ENCODE measurements at places on chromosomes 3 and 15.

DNA sequence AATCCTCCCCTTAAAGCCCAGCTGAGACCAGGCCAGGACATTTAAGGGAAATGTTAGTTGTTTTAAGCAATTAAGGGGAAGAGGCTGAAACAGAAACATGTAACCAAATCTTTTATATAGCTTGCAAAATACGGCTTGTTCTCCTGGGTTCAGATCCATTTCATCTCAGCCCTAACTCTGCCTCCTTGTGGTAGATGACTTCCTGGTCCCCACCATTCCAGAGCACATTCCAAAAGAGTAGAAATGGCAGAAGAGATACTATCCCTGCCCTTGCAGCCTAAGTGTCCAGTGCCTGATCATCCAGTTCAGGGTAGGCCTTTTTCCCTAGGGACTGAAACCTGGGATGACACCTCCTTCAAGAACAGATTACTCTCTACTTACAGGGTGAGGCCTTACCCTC, 266.2 kb upstream of the VEPH1 start:
- DNase-seq, result no peak

- DNase-seq, result no peak
Observed at GRCh38 chr3:13776253-13777050, 103.4 kb downstream of the WNT7A start.

DNA sequence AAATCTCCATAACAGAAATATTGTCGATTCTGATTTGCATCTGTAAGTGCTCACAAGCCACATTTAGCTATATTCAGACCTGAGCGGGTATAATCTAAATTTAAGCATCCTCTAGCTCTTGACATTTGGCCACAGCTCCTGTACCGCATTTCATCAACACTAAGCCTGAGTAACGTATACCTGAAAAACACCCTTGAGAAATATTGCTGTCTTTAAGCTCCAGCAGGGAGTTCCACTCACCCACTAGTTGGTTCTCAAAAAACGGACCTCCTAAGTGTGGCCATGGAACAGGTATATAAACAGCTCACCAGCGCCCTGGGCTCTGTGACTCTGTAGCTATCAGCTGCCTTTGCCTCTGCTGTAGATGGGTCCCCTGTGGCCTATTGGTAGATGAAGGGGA, 80.7 kb downstream of the ABI3BP start:
- no peak for DNase-seq

- no peak for DNase-seq
Observed at GRCh38 chr15:66025015-66025452, 155.7 kb downstream of the RAB11A start.

DNA sequence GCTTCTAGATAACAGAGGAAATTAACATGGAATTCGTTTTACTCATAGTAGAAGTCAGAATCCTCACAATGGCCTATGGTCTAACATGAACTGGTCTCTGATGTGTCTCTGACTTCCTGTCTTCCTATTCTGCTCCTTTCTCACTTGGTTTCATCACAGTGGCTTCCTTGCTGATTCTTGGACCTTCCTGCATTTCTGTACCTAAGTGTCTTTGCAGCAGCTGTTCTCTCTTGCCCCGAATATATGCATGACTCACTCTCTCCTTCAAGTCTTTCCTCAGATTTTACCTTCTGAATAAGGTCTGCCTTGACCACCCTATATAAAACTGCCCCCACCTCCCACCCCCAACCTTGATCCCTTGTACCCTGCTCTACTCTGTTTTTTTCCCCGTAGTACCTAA, 14.1 kb downstream of the ARL13B start:
- no peak for DNase-seq

- DNase-seq, result peak; percentile 64
Observed at GRCh38 chr15:58307313-58307961, 124.4 kb upstream of the LIPC start.

DNA sequence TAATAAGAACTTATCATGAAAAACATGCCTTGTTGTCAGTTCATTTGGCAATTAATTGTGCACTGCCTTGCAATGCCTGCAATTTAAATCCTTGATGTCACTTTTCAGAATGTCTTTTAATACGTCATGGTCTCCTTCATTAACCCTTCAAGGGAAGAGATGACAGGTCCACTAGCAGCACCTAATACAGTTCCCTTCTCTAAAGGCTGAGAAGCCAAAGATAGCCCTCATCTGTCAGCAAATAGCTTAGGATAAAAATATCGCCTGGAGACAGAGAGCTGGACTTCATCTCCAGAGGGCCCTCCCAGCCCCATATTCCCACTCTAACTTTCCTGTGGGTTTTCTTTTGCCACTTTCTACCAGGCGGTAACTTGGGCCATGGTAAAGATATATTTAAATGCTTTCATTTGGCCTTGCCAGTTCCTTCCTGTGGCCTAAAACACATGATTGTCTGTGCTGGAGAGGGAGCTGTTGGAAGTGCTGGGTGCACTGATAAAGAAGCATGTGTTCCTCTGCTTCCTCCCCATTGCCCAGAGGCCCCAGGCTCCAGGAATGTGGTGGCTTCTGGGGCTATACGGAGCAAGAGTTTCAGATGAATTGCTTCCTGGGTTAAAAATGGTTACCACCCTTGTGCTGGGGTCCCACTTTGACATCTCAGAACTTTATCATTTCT, 76.3 kb upstream of the UMPS start:
- DNase-seq, result no peak

GRCh38 chr3:32487781-32488473, 14.7 kb downstream of the CMTM6 start:
- no peak for DNase-seq

DNA sequence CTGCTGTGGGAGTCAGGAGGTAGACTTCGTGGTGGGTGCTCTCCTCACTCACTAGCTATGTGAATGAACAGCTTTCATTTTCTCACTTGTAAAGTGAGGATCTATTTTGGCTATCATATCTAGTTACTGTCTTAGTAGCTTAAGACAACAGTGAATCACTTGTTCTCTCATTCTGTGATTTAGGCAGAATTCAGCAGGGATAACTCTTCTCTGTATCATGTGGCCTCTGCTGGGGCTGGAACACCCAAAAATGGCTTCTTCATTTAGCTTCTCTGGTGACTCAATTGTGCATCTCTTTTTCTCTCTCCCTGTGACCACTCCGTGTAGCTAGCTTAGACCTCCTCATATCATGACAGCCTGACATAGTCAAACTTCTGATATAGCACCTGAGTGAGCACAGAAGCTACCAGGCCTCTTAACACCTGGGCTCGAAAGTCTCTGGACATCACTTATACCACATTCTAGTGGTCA, 68.4 kb downstream of the BFSP2 start:
- no peak for DNase-seq

DNA sequence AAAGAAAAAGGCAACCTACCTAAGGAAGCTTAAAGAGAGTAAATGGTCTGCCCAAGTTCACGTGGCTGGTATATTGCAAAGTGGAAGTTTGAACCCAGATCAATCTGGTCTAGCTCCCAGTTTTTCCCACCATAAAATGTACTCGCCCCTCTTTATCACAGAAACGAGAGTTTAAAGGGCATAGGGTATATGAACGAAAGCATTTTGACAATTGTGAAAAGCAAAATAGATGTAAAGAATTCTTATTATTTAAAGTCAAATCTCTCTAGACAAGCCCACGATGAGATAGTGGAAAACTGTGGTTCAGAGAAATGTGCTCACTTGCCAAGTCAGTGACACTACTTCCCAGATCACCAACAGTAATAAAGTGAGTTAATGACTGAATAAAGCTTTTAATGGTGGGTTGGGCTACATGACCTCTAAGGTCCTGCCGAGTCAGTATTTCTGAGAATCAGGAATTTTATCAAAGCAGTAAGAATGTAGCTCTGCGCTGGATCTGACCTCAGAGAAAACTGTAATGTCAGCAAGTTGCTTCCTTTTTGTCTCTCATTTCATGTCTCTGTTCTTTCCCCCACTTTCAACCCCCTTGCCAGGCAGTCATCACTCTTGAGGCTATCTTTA, 23.3 kb upstream of the NEO1 start:
- DNase-seq, result no peak

- no peak for DNase-seq
Observed at GRCh38 chr3:39013921-39014509, 37.7 kb downstream of the SCN11A start.

GRCh38 chr3:37819591-37819990, 42.1 kb upstream of the CTDSPL start:
- no peak for DNase-seq

DNA sequence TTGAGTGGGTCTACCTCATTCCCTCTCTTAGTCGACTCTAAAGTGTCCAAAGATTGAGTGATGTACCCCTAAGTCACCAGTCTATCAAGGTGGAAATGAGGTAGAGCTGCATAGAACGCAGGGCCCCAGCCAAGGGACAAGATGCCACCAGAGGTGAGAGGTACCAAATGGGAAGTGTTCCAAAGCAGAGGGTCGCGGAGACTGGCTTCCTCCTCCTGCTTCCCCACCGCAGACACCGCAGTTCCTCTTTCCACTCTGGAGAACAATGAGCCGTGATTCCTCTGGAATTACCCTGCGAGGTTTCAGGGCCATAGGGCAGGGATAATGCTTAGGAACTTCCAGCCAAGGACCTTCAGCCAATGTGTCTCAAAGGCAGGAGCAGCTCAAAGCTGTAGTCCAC, 55.8 kb downstream of the DAPK2 start:
- no peak for DNase-seq

GRCh38 chr3:155876037-155876436, 5.6 kb downstream of the GMPS start:
- no peak for DNase-seq

DNA sequence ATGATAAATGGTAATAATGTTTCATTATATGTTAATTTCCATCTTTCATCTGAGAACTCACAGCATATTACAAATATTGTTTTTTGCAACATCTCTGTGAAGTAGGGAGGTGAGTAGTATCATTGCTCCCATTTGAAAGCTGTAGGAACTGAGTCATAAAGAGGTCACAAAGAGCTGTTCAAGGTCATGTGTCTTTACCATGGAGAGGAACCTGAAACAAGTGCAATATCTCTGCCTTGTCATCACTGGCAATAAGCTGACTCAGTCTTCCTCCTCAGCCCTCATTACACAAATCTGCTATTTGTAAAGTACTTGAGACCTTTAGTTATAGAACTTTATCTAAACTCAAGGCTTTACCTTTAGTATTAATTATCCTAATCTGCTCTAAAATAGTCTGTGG, 4.4 kb upstream of the ATP13A4 start:
- DNase-seq, result no peak

DNA sequence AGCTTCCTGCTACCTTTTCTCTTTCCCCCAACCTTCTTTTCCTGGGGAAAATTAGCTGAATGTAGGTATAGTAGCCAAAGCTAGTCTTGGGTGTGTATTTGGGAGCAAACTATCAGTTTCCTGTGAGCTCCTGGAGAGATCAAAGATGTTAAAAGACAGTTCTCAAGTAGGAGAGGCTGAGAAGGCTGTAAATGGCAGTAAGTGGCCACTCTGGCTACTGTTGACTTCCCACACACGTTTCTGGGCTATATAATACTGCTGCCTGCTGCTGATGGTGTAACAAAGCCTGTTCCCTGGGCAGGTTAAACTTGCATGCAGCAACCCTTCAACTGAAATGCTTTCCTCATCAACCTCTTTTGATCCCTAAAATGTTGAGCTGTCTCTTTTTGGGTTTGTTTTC, 27.6 kb downstream of the ARID3B start:
- DNase-seq, result no peak

DNA sequence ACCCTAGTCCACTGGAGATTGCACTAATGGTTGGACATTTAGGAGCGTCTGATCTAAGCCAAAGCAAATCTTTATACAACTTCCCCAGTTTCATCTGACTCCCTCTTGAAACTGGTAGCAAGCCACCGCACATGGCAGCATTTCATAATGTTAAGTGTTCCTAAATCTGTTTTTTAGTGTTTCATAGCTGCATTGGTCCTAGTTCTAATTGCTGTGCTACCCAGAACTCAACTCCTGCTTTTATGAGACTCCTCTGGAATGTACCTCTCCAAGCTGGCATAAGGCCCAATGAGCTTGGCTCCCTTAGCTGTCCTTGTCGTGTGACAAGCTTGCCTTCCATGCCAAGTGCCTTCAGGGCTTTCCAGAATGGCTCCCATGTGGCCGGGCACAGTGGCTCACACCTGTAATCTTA, 65.3 kb upstream of the FLNB start:
- peak; percentile 29 for DNase-seq

GRCh38 chr3:45079715-45080114, 53.6 kb downstream of the CLEC3B start:
- no peak for DNase-seq

GRCh38 chr3:29144807-29145206, 136.1 kb upstream of the RBMS3 start:
- DNase-seq, result peak; percentile 40

GRCh38 chr15:66573719-66574595, 8.2 kb upstream of the LCTL start:
- peak; percentile 88 for DNase-seq

DNA sequence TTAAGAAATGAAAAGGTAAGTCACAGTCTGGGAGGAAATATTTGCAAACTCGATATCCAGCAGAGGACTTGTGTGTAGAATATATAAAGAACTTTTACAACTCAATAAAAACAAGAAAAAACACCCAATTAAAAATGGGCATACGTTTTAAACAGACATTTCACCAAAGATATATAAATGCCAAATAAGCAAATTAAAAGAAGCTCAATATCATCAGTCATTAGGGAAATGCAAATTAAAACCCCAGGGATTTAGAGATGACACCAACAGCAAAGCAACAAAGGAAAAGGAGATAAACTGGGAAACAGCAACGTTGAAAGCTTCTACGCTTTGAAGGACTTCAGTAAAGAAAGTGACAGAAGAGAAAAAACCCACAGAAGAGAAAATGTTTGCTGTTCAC, 132.3 kb downstream of the NUP210 start:
- no peak for DNase-seq

GRCh38 chr3:126212250-126212619, 31.8 kb upstream of the ALDH1L1 start:
- DNase-seq, result no peak

- DNase-seq, result no peak
Observed at GRCh38 chr15:43299411-43299810, 31.0 kb downstream of the LCMT2 start.

DNA sequence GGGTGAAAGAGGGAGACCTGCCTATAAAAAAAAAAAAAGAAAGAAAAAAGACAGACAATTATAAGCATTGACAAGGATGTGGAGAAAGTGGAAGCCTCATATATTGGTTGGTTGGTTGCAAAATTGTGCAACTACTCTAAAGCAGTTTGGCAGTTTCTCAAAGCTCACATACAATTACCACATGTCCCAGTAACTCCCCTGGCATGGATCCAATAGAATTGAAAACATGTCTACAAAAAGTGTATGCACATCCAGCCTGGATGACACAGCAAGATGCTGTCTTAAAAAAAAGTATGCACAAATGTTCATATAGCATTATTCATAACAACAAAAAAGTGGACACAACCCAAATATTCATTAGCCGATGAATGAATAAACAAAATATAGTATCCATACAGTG, 19.5 kb downstream of the SETMAR start:
- DNase-seq, result peak; percentile 37

DNA sequence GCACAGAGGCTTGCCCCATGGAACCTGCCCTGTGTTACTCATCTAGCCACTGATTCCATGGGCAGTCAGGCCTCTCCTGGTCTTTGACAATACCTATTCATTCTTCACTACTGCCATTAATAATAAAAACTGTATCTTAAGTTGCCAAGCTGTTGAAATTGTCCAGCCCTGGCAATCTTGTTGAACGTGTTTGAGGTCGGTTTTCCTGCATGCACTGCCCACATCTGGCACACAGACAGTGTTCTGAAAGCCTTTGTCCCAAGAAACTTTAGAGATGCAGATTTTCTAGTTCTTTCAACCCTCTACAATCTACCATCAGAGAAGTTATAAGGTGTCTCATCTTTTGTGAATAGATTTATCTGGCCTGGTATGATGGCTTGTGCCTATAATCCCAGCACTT, 567.2 kb upstream of the NECTIN3 start:
- peak; percentile 7 for DNase-seq

- no peak for DNase-seq
Observed at GRCh38 chr15:52710708-52711389, 31.7 kb upstream of the ATOSA start.

GRCh38 chr3:169477790-169478189, 185.7 kb downstream of the MECOM start:
- no peak for DNase-seq
